Left lobe of liver (tissue), 2 donors: ENCODE measurements at places on chromosomes 6 and 20. TPM values are rescaled to one million over a fixed set of nuclear protein-coding genes. Genes with fewer than 3 reads are reported as not detected.

GRCh38 chr6:166541876-166542579, 44.5 kb downstream of the RAMACL start:
- no peak for DNase-seq

DNA sequence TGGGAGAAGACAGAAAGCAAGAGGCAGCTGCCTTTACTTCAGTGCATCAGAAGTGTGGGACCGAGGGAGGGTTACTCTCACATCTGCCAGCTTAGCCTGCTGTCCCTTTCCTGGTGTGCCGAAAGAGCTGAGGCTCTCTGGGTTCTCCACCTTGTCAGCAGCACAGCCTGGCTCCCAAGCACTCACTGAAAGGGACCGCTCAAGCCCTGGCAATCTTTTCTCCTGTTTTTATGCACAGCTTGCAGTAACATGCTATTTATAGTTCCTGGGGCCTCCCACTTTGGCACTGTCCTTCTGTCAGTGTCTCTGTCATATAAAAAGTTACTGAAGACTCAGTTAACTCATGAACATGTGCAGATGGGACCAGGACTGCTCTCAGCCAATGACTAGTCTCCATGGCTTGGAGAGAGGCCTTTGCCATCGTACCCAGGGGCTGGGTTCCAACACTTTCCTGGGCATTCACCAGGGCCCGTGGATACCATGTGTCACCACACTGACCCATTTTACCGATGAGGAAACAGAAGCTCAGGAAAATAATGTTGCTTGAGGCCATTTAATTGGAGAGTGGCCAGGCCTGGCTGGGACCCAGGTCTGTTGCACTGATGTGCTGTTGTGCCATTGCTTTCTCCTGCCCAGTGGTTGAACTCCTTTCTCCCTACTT, 46.2 kb downstream of the PANK2 start:
- DNase-seq = no peak

DNA sequence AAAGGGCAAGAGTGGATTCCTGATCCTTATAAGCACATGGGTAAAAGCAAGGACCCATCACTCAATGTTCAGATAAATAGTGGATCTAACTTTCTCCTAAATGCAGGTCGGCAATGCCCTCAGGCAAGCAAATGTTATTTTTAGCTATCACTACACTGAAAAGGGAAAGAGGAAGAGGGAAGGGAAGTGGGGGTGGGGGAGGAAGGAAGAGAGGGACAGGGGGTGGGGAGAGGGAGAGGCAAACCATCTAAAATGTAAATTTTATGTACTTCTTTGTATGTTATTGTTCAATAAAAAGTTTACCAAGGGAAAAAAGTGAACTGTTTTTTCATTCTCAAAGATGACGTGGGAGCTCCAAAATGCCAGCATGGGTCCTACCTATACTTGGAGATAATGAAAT, 44.2 kb downstream of the CHD6 start:
- DNase-seq = no peak

DNA sequence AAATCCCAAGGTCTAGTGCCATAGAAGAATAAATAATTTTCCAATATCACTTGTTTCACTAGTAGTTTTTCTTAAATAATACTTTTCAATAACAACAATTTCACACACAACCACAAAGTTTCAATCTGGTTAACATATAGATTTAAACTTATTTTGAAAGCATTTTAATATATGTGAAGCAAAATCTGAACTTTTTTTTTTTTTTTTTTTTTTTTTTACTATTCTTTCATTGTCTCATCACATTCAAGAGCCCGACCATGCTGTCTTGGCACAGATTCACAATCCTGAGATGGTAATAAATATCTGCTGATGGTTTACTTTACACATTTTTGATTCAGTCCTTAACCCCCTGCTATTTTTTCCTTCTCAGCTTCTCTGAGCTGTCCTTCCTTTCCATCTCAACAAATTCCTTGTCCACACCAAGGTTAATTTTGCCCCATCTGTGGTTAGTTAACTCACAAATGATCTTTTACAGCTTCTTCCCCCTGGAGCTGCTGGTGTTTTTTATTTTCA, 262.8 kb downstream of the TMEM242 start:
- DNase-seq = no peak

DNA sequence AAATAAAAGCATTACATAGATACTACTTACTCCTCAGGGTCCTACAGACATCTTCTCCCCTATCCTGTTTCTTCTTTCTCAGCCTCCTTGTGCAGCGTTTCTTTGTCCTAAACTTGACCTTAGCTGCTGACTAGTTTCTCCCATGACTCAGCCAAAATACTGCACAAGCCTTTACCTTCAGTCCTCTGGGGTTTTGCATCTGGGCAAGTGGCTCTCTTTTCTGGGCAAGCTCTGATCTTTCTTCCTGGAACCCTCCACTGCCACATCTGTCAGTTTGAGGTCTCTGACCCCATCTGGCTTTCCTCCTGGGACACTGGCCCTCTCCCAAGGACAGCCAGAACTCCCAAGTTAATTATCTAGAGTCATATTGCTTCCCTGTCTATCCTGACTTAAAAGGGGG, 838.4 kb downstream of the DHX35 start:
- DNase-seq = no peak

DNA sequence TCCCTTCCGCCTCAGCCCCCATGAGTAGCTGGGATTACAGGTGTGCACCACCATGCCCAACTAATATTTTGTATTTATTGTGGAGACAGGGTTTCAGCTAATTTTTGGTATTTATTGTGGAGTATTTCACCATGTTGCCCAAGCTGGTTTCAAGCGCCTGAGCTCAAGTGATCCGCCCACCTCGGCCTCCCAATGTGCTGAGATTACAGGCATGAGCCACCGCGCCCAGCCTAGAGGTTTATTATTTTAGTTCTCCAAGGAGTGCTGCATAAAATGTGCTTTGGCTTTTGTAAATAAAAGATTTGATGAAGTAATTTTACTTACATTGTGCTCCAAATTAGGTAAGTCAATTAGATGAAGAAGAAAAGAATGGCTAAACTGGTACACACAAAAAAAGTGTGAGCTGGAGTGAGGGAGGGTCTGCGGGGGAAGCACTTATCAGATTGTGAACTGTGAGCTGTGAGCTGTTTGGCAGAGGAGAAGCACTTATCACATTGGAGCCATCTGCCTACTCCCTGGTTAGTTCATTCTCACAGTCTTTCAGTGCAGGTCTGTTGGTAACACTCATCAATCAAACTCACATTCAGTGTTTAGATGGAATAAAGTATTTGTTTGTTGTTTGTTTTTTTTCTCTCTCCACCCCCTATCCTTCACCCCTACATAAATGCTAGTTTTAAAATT, 398.0 kb downstream of the EPHA7 start:
- no peak for DNase-seq

PROKR2 gene
- not detected for total RNA-seq

PSORS1C2 gene
- not detected for total RNA-seq

GHRH gene
- total RNA-seq = not detected
